ENCODE measurements at places on chromosomes 3 and 15.

GRCh38 chr15:58793862-58794261, 22.8 kb downstream of the MINDY2 start:
- DNase-seq = no peak

DNA sequence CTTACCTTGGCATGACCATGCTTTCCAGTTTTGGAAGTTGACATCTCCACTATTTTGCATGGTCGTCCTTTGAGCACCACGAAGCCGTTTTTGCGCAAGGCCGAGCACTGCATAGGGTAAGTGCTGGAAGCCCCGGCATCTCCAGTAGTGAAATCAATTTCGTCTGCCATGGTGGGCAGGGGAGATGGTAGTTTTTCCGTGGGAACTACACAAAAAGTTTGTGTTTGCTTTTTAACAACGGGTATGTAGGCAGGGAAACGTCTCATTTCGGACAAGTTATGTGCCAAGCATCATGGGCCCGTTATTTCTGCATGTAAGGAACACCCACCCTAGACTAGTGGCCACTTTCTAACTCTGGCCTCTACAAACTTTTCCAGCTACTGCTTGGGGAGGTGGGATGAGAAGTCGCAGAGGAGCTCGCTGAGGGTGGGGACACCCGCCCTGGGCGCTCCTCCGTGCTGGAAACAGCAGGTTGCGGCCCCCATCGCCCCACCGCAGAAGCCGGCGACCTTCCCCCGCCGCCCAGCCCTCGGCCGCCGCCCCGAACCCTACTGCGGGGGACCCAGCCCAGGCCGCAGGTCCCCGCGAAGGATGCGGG, 701 bp downstream of the EIF5A2 start:
- no peak for DNase-seq

- no peak for DNase-seq
Observed at GRCh38 chr15:44158111-44158510, 37.0 kb downstream of the FRMD5 start.

DNA sequence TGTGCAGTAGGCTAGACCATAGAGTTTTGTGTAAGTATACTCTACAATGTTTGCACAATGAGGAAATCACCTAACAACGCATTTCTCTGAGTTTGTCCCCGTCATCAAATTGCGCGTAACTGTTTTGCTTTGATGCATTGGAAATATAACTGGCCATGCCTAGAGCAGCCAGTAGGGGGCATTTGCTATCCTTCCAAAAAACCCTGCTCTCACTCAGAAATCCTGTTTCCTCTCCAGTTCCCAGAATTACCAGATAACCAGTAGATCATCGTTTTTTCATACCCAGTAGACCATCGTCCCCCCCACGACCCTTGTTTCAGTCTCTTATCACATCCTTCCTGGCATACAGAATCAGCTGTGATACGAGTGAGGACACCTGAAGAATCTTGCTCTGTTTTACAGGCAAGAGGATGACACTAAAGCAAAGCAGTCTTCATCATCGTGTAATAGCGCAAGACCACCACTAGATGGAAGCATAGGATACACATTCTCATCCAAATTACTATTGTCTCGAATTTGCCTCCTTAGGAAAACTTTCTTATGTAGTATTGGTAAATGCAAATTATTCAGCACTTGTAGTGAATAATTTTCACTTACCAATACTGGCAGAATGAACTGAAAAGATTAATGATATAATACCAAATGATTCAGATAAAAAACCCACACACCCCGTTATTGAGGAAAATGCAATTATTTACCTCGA, 4.4 kb upstream of the GABRR3 start:
- no peak for DNase-seq

DNA sequence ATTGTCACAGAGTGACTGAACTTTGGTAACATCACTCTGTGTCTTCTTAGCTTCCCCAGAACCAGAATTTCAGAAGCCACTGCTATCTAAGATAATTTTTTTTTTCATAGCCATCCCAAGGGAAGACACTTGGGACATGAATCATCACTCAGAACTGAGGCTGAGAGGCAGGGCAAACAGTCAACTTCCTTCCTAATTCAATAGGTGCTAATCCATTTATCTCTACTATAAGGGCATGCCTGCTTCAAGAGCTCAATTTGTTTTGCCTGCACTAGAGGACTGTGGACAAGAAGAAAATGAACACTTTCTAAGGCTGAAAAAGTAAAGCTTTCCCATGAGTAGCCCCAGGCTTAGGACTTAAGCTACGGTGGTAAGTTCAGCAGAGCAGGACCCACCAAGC, 56.7 kb upstream of the MYRIP start:
- no peak for DNase-seq

- no peak for DNase-seq
Observed at GRCh38 chr15:89358435-89358754, 23.8 kb upstream of the POLG start.

GRCh38 chr3:56799251-56799882, 2.4 kb downstream of the ARHGEF3 start:
- no peak for DNase-seq

DNA sequence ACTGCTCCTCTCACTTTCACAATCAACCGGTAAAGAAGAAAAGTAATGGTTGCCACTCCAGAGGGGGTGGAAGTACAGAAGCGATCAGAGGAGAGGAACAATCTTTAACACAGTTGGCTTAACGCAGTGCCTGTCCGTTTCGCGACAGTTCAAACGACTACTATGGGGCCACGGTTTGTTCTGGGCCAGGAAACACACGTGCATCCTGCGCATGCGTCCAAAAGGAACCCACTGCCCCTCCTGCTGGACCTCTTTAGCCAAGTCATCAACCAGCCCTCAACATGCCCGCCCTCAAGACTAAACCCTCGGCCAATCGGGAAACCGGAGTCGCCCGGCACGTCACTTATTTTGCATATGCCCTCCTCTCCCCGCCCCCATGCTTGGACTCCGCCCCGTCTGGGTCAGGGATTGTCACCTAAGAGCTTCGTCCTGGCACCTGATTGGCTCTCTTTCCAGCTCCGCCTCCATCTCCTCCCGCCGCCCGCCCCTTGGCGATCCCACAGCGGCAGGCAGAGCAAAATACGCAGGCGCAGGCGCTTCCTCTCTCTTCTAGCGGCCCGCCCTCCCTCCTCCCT, 345 bp upstream of the CDV3 start:
- no peak for DNase-seq

DNA sequence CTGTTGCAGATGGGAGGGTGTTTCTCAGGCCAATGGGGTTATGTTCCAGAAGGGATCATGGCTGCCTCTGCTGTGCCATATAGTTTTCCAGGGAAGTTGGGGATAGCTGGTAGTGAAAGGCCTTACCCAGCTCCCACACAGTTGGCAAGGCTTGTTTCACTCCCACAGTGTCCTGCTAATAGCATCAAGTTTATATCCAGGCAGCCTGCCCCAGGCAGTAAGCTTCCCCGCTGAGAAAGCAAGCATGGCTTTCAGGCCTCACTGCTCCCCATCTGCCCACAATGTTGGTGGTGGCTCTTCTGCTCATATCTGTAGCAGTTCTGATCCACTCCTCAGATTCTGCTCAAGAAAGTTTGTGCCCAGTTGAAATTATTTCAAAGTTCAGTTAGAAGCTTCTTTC, 50.9 kb upstream of the DCBLD2 start:
- no peak for DNase-seq

GRCh38 chr3:48410205-48411040, 19.5 kb downstream of the PLXNB1 start:
- DNase-seq = no peak

DNA sequence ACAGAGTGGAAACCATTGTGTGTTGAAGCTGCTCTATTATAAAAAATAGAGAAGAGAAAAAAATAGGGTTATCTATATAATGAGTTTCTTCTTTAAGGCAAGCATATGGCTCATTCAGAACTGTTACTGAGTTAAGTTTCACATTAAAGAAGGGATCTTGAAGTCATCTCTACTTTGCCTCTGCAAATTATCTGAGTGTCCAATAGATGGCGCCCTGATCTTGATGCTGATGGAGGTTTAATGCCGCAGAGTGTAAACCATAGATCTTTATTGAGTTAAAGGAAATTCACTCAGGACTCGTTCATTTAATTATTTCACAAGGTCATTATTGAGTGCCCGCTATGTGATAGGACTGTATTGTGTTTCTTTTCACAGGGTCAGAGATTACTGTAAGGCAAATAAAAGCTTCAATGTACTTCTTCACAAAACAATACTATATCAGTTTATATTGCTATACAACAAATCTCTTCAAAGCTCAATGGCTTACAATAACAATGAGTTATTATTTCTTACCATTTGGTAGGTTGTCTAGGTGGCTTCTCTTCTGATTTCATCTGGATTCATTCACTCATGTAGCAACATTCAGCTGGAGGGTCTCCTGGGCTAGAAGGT, 171.4 kb downstream of the NSUN3 start:
- no peak for DNase-seq

DNA sequence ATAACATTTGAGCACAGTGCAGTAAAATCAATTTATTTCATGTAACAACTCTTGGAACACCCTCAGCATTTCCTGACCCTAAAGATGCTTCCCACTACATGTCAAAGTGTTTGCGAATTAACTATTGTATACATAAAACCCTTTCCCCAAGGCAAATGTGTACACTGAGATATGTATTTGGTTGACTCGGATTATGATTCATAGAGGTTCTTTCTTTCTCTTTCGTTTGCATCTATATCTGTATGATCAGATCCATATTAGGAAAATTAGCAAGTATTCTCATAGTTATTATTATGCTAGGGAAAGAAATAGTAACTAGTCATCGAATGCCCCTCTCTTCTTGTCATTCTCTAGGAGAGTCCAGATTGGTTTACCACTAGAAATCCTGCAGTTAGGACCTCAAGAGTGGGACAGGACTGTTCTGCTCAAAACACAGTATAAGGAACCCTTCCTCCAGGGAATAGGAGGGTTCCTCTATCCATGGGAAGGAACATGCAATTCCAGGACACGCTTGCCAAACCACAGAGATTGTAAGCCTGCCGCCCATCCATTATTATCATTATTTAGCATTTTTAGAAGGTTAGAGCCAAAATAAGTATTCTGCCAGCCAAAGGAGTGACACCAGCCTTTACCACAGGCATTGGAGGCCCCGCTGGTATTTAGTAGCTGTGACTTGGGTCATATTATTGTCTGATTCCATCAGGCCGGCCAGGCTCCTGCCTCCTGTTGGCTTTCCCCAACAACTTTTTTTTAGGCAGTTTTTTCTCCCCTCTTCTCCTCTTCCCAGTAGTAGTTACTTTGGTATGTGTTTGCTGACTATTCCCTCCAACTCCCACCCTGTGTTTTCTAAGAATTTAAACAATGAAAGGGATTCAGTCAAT, 100.7 kb downstream of the GALK2 start:
- DNase-seq = no peak

DNA sequence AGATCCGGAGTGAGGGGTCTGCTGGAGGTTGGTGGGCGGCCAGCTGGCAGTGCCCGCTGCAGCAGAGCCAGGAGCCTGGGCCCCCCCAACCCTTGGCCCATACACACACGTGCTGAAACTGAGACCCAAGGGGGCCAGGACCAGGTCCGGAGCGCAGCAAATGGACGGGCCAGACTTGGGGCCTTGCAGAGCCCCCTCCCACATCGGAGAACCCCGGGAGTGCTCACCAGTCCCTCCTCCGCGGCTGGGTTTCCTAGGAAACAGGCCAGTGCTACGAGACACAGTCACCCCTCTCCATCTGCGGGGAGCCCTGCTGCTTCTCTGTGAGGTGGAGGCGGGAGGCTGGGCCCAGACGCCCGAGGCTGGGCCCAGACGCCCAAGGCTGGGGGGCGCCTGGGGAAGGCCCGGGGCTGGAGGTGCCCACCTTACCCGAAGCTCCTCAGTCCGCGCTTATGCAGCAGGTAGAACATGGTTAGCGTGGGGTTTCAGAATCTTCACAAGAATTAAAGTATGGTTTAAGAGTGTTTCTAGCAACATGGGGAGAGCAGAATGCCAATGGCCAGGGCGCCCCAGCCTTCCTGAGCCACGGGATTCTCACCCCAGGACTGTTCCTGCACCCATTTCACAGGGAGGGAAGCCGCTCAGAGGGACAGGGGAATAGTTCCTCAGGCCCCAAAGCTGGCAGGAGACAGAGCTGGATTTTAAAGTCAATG, 135.0 kb upstream of the PRR20G start:
- no peak for DNase-seq

- DNase-seq = no peak
Observed at GRCh38 chr3:155872904-155873646, 2.6 kb downstream of the GMPS start.

- no peak for DNase-seq
Observed at GRCh38 chr3:54034971-54035370, 87.4 kb upstream of the CACNA2D3 start.

GRCh38 chr15:43410572-43411214, 39.8 kb downstream of the TUBGCP4 start:
- DNase-seq = no peak

DNA sequence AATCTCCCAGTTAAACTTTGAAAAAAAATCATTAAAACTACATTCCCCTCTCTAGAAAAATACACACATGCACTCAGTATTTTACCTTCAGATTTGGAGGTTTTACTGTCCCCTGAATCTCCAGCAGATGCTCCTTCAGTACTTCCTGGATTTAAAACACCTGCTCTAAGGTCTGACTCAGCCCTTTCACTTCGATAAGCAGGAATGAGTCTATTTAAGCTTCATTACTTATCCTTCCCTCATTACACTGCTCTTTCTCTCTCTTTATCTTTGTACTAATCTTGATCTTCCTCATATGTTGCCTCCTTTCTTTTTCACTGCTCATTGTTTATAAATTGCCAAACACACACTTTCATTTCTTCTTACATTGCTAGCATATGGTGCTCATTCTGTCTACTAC, 443.9 kb downstream of the DIPK2A start:
- no peak for DNase-seq

DNA sequence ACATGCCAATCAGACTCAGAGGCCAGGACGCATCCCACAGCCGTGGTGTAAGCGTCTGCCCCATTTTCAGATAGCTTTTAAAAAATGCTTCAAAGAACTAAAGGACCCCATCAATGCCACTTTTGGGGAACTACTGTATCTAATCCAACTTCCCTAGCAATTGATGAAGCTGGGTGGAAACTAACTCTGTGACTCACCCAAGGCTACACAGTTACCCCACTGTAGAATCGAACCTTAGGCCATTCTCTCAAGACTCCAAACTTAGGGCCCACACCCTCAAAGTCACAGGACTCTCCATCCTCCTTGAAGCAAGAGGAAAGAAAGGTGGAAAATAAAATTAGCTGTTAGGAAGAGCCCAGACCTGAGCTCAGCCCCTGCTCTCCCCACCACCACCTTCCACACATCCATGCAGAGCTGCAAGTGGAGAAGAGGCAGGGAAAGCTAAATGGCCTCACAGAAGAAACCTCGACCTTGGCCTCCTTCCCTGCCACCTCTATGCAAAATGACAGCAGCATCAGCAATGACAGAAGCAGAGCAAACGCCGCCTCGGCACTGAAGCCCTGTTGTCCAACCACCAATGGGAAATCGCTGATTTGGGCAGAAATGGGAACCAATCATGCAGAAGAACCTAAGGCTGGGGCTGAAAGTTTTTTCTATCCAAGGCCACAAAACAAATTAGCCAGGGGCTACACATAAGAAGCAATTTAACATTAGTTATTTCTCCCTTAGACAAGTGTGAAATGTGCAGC, 22.2 kb downstream of the ANP32A start:
- no peak for DNase-seq

DNA sequence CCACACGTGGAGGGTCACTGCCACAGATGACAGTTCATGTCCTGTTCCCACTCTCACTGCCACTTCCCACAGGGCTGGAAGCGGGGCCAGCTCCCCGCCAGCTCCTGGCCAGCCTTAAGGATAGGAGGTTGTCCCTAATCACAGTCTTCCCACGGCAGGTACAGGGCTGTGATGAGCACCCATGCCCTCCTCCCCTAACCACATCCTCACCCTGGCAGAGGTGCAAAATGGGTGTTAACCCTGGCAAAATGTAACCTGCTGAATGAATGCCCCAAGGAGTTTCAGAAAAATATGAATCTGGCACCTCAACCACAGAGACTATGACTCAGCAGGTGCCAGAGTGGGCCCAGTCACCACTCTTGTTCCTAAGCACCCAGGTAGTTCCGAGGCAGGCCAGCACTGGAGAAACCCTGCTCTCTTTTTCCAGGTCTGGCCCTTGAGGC, 185.1 kb upstream of the TPM1 start:
- no peak for DNase-seq

All from cortex of kidney (tissue), 1 donor.